Stimulated activated CD8-positive, alpha-beta memory T cell treated with anti-CD3 and anti-CD28 coated beads, Interleukin-7, amount 100 ng/mL, for 1 hour (primary cell): ENCODE measurements at places on chromosomes 5 and 9.

GRCh38 chr5:134902071-134902801 lies 2.7 kb upstream of the PCBD2 start:
- DNase-seq, result no peak

DNA sequence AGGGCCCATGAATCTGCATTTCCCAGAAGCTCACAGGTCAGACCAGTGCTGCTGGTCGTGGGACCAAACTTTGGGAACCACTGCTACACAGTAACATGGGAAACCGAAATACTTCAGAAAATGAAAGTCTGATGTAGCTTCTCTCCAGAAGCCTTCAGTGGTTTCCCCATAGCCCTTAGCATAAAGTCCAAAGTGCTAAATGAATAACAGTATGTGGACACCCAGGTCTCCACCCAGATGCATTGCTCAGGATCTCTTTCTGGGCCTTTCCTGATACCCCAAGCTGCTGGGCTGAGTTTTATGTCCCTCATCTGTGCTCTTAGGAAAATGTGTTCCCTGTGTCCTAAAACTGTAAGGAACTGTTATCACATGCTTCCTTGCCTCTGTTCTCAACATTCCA lies 100.4 kb downstream of the NFIB start:
- DNase-seq, result no peak

- no peak for DNase-seq
Observed at GRCh38 chr9:110592044-110592830, 12.7 kb upstream of the SVEP1 start.

DNA sequence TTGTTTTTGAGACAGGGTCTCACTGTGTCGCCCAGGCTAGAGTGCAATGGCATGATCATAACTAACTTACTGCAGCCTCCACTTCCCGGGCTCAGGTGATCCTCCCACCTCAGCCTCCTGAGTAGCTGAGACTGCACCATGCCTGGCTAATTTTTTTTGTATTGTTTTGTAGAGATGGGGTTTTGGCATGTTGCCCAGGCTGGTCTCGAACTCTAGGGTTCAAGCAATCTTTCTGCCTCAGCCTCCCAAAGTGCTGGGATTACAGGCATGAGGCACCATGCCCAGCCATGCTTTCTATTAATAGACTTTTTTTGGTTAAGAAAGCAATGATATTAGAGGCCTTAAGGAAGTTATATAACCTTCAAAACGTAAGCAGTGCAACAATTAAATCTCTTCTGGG lies 23.3 kb downstream of the CLTA start:
- DNase-seq, result no peak

DNA sequence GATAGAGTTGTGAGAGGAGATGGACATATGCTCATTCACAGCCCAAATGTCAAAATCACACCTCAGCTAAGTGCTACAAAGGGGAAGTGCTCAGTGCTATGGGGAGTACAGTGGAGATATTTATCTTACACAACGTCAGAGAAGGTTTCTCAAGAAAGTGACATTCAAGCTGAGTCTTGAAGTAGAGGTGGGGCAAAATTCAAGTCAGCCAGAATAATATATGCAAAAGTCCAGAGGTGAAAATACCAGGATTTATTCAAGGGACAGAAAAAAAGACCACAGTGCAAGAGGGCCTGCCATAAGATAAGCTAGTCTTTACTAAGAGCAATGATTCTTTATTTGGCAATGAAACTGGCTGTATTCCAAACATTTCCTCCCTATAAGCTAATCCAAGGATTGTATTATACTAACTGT lies 327.8 kb upstream of the PIK3R1 start:
- DNase-seq, result no peak

- no peak for DNase-seq
Observed at GRCh38 chr9:93898502-93899426, 56.4 kb downstream of the BARX1 start.

DNA sequence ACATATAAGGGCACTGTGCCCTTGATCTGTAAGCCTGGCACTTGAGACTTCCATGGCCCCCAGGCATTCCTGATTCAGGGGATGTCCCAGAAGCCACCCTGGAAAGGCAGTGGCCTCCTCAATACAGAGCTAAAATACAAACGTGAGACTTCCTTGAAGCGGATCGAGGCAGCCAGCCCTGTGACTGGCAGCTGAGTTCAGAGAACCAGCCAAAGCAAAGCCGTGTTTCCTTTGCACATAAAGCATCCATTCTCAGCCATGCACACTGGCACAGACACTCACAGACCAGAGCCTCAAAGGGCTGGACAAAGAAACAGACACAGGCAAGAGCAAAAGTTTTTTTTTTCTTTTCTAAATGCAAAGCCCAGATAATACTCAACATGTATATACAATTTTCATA lies 18.8 kb upstream of the CPEB4 start:
- no peak for DNase-seq

- DNase-seq, result no peak
Observed at GRCh38 chr5:181234455-181235306, 9.0 kb downstream of the RACK1 start.

GRCh38 chr5:96279801-96280542 lies 153.1 kb downstream of the PCSK1 start:
- no peak for DNase-seq

GRCh38 chr5:135308245-135308644 lies 90.8 kb downstream of the MACROH2A1 start:
- DNase-seq, result no peak

- DNase-seq, result no peak
Observed at GRCh38 chr5:172107571-172107970, 80.5 kb downstream of the STK10 start.

- no peak for DNase-seq
Observed at GRCh38 chr5:86997516-86997915, 270.2 kb upstream of the RASA1 start.

DNA sequence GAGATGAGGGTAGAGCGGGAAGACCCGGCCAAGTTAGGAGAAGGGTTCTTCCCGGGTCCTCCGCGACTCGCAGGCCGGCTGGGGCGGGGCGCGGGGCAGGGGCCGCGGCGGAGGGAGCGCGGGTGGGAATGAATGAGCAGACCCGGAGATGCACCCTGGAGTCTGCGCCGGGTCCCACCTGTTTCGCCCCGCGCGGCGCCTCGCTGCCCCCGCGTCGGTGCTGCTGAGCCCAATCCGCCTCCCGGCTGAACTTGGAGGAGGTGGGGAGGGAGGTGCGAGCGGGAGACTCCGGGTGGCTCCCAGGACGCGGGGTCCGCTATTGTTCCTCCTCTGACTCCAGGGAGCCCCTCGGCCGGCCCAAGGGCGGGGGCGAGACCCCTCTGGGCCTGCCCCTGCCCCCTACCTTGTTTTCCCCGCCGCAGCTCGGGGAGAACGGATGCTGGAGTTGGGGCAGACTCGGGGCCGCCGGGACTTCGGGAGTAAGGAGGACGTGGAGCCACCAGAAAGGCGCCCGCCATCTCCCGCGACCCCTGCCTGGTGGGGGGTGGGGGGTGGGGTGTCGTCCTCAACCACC lies 659 bp downstream of the RAI14 start:
- no peak for DNase-seq
